ENCODE measurements at places on chromosomes 2 and 18.

DNA sequence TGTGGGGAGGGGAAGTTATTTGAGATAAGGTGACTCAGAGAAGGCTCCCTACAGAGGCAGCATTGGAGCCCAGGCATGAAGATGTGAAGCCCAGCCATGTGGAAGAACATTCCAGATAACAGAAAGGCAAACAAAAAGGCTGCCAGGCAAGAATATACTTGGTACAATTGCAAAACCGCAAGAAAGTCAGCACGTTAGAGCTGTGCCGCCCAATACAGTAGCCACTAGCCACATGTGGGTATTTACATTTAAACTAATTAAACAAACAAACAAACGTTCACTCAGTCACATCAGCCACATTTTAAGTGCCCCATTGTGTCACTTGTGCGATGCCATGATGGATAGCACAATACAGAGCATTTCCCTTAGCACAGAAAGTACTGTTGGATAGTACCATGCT is 179.6 kb downstream of the SATB2 start:
- DNase-seq, result no peak

GRCh38 chr2:201260302-201260800 is at the start of gene CASP8:
TSS of gene CASP8 (plus strand) at chr2:201260536. CDS start at chr2:201266487, 5,951 bp downstream.
- DNase-seq, result peak; percentile 69

DNA sequence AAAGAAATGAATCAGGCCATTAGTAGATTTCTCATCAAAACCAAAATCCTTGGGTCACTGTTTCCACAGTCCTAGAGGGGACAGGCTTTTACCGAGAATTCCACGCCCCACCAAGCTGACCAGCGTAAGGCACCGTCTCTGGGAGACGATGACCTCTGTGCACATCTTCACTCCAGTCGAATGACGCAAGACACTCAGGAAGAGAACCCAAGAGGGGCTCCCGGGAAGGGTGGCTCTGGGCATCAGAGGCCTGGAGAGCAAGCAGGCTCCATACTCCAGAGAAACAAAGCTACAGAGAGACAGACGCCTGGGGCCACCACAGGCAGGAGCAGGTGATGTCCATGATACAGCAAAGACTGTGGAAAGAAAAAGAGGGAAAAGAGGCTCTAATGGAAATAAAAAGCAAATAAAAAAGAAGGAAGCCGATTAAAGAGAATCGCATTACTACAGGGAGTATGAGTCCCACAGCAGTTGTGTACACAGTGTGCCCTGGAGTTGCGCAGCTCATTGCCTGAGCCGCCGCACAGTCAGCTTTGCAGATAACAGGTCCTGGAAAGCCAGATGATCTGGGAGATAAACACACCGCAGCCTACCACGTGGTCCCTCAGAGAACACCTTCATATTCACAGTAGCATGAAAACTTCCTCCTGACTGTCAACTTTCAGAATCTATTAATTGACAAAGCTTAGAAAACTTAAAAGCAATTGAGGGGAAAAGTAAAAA is 572.7 kb upstream of the SALL3 start:
- DNase-seq, result no peak

GRCh38 chr2:25833566-25833965 is 44.7 kb downstream of the ASXL2 start:
- DNase-seq, result no peak

GRCh38 chr2:159226059-159226461 is 60.4 kb downstream of the WDSUB1 start:
- DNase-seq, result peak; percentile 47

DNA sequence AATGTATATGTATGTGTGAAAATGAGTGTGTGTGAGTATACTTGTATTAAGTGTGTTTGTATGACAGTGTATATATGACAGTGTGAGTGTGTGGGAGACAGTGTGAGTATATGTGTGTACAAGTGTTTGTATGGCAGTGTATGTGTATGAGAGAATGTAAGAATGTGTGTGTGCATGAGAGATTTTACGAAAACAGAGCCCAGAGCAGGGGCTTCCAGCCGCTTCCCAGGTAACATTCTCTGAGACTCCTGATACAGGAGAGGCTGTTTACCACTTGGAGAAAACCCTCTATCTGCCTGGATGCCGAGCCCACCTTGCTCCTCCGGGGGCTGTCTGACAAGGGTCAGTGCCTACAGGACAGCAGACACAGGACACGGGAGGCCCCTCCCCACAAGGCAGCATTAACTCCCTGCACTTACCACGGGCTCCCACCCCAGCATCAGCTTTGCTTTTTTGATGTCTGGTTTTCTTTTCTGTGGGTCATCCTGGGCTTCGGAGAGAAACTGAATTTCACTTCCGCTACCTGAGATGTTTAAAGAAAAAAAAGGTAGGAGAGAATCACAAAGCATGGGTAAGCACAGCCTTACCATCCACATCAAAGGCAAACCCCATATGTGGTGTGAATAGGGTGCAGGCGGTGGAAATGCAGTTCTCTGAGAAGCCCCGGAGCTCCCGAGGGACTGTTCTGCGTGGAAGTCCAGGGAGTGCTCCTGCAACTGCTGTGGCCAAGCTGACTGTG is 97.6 kb downstream of the UXS1 start:
- peak; percentile 74 for DNase-seq

Data from natural killer cell (primary cell).